NCI-H774 (cell line): ENCODE measurements at places on chromosomes 3 and 15.

DNA sequence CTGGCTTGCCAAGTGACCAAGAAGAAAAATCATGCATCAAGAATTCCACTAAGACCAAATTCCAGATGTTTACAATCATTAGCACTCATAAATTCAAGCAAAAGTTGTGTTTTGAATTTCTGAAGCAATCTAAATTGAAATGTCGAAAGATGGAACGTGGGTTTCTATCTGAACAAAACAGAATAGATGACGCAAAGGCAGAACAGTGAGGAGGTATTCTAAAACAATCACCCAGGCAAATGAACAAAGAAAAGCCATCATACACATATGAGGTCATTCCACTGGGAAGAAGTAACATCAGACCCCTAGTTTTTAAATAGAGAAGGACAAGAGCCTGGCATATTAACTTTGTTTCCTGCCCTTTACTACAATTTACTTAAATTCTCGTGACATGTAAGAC is 58.0 kb downstream of the MCF2L2 start:
- DNase-seq: no peak

GRCh38 chr3:139226731-139227130 is 117.1 kb upstream of the MRPS22 start:
- DNase-seq: no peak

- DNase-seq: no peak
Observed at GRCh38 chr15:52254391-52254790, 41.2 kb downstream of the MYO5C start.

GRCh38 chr3:58051196-58051595 is 43.0 kb downstream of the FLNB start:
- no peak for DNase-seq

GRCh38 chr3:46926447-46926846 is 48.9 kb downstream of the PTH1R start:
- DNase-seq: no peak

DNA sequence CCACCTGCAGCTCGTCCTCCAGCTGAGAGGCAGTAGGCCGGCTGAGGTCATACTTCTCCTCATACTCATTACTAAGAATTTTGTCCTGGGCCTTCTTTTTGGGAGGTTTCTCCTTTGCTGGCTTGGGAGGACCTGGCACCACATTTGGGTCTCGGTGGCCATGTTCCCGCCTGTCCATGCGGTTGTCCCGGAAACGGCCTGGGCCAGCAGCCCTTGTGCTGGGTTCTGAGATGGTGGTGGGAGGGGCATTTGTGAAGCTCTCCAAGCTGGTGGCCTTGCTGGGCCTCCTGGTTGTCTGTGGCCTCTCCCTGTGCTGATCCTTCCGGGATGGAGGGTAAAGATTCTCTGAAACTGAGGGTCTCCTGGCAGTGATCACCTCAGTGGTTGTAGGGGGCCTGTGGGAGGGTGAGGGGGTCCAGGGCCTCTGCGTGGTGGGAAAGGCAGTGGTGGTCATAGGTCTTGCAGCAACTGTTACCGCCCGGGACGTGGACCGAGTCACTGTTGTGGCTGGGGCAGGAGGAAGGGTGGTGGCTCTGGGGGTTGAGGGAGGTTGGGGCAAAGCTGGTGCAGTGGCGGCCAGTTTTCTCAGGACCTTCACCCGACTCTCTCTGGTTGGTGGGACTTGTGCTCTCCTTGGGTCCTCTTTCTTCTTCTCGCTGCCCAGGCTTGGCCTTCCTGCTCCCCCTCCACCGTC is 2.5 kb downstream of the CCDC80 start:
- no peak for DNase-seq

GRCh38 chr3:3316521-3316920 is 137.0 kb upstream of the CRBN start:
- DNase-seq: no peak

GRCh38 chr3:176951144-176951543 is 246.1 kb downstream of the TBL1XR1 start:
- no peak for DNase-seq
